ENCODE measurements at places on chromosomes 5 and 9.

DNA sequence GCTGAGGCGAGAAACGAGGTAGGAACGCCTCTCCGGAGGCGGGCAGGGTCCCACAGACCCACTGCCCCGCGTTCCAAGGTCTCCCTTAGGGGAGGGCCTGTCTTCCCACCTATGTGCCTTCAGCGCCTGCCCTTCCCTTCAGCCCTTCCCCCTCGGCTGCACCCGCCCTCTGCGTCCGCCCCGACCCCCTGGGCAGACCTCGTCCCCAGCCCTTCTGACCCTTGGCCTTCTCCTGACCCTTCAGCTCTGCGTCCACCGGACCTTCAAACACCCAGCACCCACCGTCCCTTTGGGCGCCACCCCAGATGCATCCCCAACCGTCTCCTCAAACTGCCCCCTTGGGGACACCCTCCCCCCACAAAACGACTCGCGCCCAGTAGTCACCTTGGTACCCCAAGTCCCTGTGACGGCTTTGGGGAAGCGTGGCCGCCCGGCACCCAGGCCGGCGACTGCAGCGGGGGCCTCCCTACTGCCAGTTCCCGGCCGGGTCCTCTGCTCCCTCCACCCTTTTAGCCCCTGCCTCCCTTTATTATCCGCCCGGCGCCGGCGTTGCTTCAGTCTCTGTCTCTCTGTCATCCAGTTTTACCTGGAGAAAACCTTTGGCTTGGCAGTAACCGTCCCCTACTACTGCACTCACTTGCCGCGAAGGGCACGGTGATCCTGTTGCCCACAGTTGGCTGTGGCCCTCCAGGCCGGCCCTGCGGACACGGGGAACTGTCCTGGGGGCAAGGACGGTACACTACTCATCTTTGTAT lies 421 bp downstream of the RUSC2 start:
- no peak for DNase-seq

GRCh38 chr5:50606179-50606578 lies 60.3 kb upstream of the PARP8 start:
- DNase-seq = no peak

DNA sequence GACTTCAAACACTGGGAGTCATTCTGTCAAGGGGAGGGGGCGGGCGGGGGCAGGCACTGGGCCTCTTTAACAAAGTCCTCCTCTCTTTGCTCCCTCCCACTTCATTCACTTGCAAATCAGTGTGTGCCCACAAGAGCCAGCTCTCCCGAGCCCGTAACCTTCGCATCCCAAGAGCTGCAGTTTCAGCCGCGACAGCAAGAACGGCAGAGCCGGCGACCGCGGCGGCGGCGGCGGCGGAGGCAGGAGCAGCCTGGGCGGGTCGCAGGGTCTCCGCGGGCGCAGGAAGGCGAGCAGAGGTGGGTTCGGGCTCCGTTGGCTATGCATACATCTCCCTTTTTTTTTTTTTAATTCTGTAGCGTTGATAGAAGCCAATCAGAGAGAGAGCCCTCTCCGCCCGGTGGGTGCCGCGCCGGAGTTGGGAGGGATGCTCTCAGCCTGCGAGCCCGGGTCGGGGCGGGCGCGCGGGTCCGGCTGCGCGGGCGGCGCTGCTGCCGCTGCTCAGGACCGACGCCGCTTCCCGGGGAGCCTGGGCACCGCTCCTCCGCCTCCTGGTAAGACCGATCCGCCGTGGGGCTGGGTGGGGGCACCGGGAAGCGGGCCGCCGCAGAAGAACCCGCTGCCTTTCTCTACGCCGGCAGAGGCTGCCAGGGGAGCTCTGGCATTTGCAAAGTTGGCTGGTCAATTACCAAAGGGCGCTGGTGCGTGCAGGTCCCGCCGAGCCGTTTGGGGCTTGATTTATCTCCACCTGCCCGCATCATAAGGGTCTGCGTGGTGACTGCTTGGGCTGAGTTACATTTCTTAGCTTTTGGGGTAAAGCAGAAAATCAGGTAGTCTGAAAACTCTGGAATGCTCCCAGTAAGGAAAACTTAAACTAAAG lies at the start of gene CDH6:
Gene CDH6 (plus strand): TSS at position 96 of the 877 bp plus-strand sequence. CDS start 73,788 bp downstream, outside the sequence.
- DNase-seq = no peak

DNA sequence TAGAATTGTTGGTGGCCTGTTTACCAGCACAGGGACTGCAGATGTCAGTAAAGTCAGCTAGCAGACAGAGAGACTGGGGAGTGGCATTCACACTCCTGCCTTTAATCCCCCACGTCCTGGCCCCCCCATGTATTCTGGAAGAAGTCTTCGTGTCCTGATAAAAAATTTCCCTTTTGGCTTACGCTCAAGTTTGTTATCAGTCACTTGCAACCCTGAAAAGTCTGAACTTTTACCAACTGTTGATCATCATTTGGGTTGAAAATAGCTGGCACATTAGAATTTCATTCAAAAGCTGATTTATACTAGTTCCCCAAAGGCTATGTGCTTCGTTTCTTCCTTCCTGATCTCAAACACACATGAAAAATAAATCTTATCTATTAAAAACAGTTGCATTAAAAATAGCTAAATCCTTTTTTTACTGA lies 5.8 kb upstream of the CRHBP start:
- DNase-seq = no peak

DNA sequence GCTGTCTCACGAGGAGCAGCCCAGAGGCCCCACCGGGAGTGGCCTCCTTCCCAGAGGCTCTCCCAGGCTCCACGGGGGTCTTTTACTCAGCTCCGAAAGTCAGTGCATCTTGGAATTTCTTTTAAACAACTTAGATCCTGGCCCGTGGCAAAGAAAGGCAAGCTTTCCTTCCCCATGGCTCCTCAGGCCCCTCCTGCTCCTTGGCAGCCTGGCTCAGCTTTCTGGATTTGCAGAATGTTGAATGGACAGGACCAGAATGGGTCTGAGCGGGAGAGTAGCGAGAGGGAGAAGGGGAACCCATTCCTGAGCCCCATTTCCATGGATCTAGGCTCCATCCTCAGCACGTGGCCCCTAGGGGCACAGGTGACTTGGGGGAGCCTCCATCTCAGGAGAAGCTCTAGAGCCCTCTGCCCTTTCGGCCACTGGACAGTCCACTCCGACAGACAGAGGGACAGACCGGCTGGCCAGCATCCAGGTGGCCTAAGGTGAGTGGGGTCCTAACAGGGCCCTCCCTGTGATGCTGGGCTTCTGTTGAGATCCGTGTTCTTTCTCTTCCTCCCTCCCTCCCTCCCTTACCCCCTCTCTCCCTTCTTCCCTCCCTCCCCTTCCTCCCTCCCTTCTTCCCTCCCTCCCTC lies 173.9 kb upstream of the PPP1R26 start:
- no peak for DNase-seq

- DNase-seq = no peak
Observed at GRCh38 chr9:76255781-76256455, 138.3 kb downstream of the RFK start.

- no peak for DNase-seq
Observed at GRCh38 chr5:2172471-2172870, 289.7 kb upstream of the IRX4 start.

- DNase-seq = no peak
Observed at GRCh38 chr5:41772056-41772455, 98.2 kb downstream of the OXCT1 start.

DNA sequence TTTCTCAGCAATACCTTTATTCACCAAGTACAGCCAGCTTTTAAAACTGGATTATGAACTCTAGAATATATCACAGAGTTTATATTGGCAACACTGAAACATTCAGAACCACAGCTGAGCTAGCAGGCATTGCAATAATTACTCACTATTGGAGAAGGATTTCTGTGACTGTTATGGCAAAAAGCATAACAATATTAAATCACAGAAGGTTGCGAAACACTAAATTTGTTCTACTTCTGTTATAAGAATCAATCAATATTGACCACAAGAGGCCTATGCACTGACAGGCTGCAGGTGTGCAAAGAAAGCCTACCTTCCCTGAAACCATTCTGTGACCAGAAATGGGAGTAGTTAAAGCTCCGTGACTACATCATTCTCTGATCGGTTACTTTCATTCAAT lies 59.2 kb downstream of the AP3B1 start:
- no peak for DNase-seq

GRCh38 chr5:6713274-6714225 lies at the start of gene TENT4A:
Gene TENT4A (plus strand): TSS chr5:6713432. CDS start chr5:6713984, 552 bp downstream.
- no peak for DNase-seq

- DNase-seq = no peak
Observed at GRCh38 chr5:137462265-137462590, 36.9 kb downstream of the SPOCK1 start.

DNA sequence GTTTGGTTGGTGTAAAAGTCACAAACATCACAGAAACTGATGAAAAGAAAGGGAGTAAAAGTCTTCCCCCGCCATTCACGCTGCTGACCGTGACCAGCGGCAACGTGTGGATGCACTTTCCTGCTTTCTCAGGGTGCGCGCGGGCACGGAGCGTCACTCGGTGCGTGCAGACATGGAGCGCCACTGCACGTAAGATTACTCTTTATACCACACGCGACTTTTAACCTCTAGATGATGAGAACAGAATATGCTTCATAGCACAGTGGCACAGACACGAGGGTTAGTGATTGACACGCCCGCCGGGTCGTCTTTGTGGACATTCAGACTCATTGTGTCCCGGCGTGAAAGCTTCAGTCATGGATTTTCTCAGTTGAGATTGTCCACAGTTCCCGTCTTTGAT lies 15.7 kb downstream of the CEP72 start:
- DNase-seq = no peak

DNA sequence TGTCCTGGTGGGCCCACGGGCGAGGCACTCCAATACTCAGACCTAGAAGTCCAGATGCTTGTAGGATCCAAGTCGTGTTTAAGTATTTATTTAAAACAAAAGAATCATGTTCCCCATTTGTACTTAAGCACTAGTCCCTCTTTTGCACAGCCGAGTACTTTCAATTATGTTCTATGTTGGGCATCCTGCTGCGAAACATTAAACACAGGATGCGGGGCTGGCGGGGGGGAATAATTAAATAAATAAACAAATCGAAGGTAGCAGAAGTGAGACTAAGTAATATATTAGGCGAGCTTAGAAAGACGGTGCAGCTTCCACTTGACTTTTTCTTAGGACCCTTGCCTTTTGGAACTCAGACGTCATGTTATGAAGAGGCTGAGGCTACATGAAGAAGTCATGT lies 1129.2 kb upstream of the ACO1 start:
- DNase-seq = no peak

- DNase-seq = no peak
Observed at GRCh38 chr5:10331341-10331796, 22.1 kb upstream of the MARCHF6 start.

DNA sequence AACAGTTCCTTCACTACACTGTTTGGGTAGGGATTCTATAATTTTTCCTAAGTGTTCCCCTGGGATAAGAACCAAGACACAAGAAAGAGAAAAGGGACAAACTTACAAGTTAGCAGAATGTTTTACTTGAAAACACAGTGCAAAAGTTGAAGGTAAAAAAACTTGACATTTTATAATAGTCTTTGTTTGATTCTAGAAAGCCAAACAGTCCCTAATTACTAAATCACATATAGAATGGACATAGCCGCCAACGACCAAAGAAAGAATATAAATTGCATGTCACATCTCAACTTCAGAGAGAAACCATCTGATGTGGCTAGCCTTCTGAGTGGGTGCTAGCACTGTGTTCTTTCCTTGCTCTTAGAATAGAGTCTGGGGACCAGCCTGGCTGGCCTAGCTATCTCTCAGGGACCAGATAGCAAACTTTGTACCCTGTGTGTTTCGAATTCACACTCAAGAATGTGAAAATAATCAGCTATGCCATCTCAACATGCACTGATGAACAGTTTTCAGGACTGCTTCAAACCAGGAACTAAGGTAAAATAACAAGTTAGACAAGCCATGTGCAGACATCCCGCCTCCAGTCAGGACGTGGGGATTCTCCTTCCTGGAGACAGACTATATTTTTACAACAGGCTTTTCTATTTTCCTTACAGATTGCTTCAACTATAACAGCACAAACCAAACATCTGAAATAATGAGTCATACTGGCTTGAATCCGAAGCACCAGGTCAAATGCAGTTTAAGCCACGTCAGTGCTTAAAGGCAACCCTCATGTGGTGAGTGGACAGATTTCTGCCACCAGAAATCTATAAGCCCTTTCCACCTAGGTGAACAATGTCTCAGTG lies 53.7 kb downstream of the LHFPL2 start:
- no peak for DNase-seq

DNA sequence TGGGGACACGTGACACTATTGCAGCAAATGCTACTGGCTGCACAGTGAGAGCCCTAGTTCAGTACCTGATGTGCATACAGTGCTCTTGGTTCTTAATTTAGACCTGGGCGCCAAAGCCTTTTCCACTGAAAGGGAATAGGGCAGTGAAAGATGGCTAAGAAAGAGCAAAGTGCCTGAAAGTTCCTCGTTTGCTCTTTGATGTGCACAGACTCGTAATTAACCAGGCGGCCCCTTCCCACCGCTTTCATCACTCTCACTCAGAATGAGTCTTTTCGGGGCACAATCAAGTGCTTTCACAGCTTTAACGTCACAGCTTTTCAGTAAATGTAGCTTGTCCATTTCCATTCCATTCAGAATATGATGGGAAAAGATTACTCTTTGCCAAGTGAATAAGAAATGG lies 116.6 kb upstream of the ADRA1B start:
- DNase-seq = no peak

- DNase-seq = no peak
Observed at GRCh38 chr5:68911840-68912690, 181.7 kb upstream of the SLC30A5 start.

DNA sequence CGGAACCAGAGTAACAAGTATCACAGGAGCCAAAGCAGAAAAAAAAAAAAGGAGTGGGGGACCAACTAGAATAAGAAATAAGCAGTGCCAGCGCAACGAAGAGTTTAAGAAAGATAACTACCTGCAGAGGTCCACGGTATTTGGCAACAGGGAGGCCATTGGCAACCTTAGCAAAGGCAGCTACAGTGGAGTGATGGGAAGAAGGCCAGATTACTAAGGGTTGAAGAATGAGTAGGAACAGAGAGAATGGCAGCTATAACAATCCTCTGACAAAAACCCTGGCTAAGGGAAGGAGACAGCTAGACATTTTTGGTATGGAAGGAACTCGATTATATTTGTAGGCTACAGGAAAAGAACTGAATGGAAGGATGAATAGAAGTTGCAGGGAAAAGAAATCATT lies 93.4 kb upstream of the DMAC1 start:
- no peak for DNase-seq
